ENCODE measurements at places on chromosomes 2 and 18.

- peak; percentile 55 for DNase-seq
Measured at GRCh38 chr2:45285311-45285710, 276.1 kb upstream of the SIX2 start.

GRCh38 chr2:195608768-195609454 is 48.1 kb upstream of the SLC39A10 start:
- DNase-seq: no peak

DNA sequence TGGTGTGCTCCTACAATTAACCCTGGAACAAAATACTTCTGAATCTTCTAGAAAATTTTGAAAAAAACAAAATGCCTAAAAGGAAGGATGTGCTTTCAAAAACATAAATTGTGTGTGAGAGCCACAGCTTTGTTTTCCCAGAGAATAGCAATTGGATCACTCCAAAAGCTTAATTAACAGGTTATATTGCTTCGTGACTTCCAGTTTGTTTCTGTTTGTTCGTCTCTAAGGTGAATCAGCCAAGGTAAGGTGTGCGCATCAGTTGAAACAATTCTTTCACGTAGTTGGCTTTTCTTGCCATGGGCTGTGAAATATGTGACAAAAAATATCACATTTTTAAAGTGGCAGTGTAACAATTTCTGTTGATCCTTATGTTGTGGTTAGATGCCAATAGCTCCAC is 90.3 kb upstream of the BARD1 start:
- no peak for DNase-seq

DNA sequence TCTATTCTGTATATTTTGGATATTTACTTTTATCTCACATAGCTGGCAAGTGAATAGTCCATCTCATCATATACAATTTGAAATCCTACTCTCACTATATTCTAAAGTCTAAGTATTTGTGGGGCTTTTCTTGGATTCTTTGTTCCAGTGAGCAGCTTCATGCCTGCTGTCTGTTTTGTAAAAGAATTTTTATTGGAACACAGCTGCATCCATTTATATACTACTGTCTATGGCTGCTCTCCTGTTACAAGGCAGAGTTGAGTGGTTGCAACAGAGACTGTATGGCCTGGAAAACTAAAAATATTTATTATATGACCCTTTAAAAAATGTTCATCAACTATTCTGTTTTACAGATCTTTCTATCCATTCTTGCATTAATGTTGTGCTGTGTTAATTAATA is 193.3 kb upstream of the KLHL14 start:
- peak; percentile 4 for DNase-seq

- DNase-seq: no peak
Measured at GRCh38 chr2:103138123-103138901, 376.5 kb downstream of the TMEM182 start.

DNA sequence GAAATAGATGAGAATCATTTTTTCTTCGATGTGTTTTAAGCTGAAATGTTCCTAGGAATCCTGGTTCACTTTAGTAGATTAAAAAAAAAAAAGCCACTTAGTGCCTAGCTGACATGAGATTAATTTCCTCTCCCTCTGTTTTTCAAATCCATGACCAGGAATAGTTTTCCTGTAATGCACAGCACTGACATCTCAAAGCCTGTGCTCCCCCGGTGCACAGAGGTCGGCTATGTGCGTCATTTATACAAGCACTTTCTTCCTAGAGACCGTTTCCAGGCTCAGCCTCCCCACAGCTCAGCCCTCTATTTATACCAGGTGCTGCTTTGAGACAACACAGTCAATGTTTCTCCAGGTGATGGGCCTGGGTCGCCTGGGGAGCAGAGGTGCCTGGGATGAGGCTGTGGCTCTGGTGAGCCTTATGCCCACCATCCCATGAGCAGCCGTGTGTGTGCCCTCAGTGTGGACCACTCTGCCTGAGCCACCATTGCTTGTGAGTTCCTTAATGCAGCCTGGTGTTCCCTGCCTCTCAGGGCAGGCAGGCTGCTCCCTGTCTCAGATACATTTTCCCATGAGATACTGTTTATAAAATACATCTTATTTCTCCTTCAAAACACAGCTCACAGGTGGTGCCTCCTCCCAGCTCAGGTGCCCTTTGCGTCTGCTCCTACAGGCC is 515.7 kb upstream of the HS6ST1 start:
- DNase-seq: no peak

GRCh38 chr18:79540904-79541282 is 138.7 kb upstream of the CTDP1 start:
- DNase-seq: no peak

Measured in fibroblast of skin of abdomen (primary cell).